Stimulated activated CD8-positive, alpha-beta memory T cell treated with anti-CD3 and anti-CD28 coated beads, Interleukin-4, amount 100 ng/mL, for 1 hour (primary cell): ENCODE measurements at places on chromosomes 16 and 17.

DNA sequence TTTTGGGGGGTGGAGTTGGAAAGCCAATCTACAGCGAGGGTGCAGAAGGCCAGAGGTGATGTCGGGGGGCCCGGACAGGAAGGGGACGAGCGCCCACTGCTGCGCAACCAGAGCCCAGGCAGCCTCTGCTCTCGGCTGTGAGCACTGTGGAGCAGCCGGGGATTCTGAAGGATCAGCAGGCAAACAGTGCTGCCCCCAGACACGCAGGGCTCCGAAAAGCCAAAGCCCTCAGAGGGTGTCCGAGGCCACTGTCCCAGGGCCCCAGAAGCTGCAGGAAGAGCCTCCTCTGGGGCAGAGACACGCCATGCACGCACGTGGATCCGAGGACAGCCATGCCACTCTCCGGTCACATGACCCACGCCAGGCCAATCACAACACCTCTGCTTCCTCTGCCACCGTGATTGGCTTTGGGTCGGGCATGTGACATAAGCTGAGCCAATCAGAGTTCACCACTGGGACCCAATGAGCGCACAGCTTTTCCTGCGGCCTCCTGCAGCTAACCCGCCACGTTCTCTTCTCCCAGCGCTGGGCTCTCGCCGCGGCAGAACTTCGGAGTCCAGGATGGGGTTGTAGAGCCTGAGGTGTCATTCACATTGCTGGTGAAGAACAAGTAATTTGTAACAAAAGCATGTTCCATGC lies 40.7 kb downstream of the ACTG1 start:
- DNase-seq, result no peak

DNA sequence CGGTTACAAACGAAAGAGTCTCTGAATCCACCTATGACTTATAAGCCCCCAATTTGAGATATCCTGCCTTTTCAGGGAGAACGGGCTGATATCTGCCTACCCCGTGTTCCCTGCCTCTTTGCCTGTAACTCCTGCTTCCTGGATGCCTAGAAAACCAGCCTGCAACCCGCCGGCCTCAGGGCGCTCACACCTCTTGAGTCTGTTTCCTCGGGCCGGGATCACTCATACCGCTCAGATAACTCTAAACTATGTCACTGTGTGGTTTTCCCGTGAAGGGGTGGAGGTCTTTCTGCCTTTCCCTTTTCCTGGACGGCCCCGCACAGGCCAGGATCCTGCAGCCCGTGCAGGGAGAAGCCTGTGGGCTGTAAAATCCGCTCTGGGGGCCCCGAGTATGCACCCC lies 10.4 kb downstream of the RPUSD1 start:
- no peak for DNase-seq

GRCh38 chr17:18009609-18010420 lies 29.2 kb downstream of the ATPAF2 start:
- DNase-seq, result no peak

DNA sequence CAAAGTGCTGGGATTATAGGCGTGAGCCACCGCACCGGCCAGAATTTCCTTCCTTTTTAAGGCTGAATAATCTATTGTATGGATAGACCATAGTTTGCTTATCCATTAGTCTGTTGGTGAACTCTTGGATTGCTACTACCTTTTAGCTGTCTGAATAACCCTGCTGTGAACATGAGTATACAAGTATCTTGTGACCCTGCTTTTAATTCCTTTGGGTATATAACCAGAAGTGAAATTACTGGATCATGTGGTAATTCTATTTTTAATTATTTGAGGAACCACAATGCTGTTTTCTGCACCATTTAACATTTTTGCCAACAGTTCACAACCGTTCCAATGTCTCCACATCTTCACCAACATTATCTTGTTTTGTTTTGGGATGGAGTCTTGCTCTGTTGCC lies 4.6 kb upstream of the OTOA start:
- no peak for DNase-seq

DNA sequence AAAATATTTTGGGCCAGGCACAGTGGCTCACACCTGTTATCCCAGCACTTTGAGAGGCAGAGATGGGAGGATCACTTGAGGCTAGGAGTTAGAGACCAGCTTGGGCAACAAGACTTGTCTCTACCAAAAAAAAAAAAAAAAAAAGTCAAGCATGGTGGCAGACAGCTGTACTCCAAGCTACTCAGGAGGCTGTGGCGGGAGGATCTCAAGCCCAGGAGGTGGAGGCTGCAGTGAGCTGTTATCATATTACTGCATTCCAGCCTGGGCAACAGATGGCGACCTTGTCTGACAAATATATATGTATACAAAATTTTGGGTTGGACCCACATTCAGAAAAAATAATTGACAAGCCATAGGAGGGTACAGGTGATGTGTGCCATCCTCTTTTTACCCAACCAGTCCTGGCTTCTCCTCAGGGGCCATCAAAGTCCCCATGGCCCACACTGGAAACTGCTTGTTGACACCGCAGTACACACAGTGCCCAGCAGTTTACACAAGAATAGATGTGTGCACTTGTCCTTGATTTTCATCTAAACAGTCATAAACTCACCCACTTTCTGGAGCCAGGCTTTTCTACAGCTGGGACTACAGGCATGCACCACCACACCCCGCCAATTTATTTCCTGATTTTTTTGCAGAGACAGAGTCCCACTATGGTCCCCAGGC lies 1.7 kb downstream of the CES2 start:
- DNase-seq, result no peak

- DNase-seq, result no peak
Observed at GRCh38 chr17:72463287-72464102, 342.7 kb downstream of the SOX9 start.

GRCh38 chr17:2889256-2889655 lies 93.0 kb downstream of the RAP1GAP2 start:
- no peak for DNase-seq

DNA sequence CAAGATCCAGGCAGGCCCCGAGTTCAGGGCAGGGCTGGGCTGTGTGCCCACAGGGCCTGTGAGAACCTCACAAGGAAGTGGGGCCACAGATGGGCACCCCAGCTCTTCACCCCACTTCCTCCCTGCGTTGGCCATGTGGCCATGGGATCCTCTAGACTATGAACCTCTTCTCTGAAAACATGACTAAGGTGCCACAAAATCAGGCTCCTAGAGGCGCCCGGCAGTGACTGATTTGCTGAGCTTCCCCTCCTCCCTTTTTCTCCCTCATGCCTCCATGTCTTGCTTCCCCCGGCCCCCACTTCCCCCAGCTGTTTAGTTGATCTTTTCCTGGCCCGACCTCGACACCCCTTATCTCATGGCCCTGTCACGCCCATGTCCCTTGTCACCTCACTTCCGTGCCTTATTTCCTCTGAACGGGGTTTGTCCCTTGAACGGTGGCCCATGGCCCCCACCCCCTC lies 87.1 kb downstream of the KCNJ12 start:
- no peak for DNase-seq

- DNase-seq, result no peak
Observed at GRCh38 chr17:58113947-58114346, 30.7 kb downstream of the DYNLL2 start.

DNA sequence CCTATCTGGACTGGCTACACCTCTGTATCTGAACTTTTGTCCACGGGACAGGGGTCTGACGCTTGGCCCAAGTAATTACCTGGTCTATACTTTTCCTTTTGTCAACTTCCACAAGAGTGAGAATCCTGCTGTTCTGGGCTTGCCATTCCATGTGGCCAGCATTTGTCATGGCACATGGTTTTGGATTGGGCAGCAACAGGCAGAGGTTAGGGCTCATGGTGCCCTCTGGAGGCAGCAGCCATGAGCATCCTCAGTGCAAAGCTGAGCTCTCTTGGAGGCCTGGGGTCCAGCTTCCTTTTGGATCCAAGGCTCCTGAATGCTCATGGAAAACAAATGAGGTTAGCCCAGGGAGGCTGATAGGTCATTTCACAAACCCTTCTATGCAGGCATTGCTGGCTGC lies 7.5 kb upstream of the EDC4 start:
- DNase-seq, result no peak

- no peak for DNase-seq
Observed at GRCh38 chr16:55326261-55327092, 2.5 kb downstream of the IRX6 start.

DNA sequence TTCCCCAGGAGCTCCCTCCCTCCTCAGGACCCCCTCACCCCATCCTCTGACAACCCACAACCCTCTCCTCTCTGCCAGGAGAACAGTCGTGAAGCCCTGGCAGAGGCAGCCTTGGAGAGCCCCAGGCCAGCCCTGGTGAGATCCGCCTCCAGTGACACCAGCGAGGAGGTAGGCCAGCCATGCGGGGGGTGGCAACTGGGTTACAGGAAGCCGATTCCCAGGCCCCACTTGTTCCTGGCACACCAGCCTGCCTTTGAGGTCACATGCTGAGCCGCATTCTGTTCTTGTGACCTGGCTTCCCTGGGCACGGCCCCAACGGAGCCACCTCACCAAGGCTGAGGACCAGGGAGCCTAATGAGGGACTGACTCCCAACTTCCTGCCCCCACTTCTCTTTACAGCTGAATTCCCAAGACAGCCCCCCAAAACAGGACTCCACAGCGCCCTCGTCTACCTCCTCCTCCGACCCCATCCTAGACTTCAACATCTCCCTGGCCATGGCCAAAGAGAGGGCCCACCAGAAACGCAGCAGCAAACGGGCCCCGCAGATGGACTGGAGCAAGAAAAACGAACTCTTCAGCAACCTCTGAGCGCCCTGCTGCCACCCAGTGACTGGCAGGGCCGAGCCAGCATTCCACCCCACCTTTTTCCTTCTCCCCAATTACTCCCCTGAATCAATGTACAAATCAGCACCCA lies 7.9 kb downstream of the NAT9 start:
- DNase-seq, result no peak

GRCh38 chr17:48726114-48726915 lies 2.2 kb downstream of the HOXB13 start:
- DNase-seq, result no peak

- DNase-seq, result no peak
Observed at GRCh38 chr16:9296271-9296590, 204.8 kb downstream of the HAPSTR1 start.
